ENCODE measurements at places on chromosomes 5 and 9. TPM values are rescaled to one million over a fixed set of nuclear protein-coding genes. Genes with fewer than 3 reads are reported as not detected.
A peak's percentile ranks its signal among the peaks of the same experiment; 100 is the strongest.

DNA sequence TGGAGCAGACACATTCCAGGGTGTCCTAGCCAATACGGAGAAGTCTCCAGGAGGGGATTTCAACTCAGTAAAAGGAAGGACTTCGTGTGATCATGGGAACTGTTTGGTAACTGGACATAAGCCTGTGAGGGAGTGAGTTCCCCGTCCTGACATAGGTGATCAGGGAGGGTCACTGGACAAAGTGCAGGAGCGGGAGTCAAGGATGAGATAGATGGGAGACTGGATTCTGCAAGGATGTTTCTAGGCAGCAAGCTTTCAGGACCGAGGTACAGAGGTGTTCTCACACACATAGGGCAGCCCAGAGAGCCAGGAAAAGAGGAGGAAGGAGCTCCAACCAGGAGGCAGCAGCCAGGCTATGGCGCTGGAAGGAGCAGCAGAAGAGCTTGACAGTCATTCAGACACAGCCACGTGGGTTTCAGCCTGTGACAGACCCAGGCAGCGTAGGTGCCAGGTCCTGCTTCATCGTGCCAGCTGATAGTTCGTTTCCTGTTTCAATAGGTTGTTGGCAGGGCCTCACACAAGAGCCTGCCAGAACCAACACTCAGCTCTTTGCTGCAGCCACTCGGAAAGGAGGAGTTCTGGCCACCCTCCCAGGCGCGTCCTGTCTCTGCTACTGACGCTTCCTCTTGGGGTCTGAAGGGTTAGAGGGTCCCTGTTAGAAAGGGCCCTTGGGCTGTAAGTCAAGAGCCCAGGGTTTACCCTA lies 84.1 kb downstream of the AMBP start:
- DNase-seq = peak; percentile 86

- no peak for DNase-seq
Measured at GRCh38 chr5:173496883-173497255, 119.6 kb downstream of the BOD1 start.

DNA sequence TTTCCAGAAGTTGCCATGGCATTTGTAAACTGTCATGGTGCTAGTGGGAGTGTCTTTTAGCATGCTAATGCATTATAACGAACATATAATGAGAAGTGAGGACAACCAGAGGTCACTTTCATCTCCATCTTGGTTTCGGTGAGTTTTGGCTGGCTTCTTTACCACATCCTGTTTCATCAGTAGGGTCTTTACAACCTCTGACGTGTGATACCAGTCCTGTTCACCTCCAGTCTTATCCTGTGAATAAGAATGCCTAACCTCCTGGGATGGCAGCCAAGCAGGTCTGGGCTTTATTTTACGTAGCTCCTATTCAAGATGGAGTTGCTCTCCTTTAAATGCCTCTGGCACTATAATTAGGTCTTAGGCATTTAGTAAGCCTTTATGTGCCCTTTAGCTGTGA lies 20.4 kb upstream of the RFK start:
- no peak for DNase-seq

DNA sequence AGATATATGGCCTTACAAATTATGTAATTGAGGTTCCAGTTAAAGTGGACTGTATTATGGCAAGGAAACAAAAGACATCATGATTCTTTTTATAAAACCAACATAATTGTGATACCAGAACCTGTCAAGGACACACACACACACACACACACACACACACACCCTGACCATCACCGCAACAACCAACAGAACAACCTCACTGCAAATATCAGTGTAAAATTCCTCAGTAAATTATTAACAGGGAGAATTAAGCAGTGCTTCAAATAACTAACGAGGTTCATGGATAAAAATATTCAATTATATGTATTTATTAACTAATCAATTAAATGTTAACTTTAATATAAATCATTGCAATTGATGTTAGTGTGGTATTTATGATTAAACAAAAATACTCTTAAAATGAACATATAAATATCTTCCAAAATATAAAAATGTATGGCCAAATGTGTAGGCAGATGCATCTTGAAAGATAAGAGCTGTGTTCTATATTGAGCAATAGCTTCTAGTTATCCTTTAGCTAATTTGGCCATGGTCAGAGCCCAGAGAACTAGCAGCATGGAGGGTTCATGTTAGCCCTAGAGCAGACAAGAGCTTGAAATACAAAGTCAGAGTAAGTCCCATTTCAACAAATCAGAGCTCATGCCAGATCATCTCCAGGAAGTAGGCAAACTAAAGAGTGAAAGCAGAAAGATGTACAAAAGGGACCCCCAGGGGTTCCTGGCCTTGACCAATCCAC lies 280.5 kb upstream of the ADAMTS16 start:
- DNase-seq = no peak

GRCh38 chr5:153099328-153099727 lies 391.1 kb upstream of the GRIA1 start:
- DNase-seq = no peak

GRCh38 chr5:133565993-133566392 lies 46.3 kb downstream of the FSTL4 start:
- no peak for DNase-seq

DNA sequence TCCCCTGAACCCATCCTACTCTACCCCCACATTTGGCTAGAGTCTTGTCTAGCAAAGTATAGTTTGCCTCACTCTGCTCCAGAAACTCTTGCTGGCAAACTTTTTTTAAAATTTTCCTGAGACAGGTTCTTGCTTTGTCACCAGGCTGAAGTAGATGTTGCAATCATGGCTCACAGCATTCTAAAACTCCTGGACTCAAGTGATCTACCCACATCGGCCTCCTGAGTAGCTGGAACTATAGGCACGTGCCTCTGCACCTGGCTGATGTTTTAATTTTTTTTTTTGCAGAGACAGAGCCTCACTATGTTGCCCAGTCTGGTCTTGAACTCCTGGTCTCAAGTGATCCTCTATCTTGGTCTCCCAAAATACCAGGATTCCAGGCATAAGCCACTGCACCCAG lies 175.8 kb upstream of the FBXL17 start:
- no peak for DNase-seq

DNA sequence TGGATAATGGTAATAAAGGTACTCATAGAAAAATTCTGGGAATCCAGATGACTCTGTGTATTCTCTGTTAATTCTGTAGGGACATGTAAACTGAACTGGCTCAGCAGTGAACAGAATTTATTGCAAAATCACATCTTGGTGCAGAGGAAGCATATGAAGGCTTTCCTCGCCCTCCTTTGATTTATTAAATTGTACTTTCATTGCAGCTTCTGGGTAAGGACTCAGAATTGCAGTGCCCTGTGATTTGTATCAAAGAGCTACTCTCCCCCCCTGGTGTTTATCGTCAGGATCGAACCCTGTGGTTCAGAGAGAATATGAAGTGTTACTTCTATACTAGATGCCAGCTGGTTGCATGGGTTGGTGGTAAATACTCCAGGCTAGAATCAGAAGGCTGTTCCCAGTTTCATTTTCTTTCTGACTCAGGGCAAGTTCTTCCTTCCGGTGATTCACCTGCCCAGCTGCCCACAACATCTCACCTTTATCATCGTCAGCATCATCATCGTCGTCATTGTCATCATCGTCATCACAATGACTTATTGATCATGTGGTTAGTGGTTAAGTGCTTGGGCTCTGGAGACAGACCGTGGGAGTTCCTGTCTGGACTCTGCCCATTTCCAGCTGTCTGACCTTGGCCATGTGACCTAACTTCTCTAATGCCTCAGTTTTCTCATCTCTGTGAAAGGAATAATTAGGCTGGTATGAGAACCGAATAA lies 238.8 kb downstream of the ARHGAP26 start:
- DNase-seq = peak; percentile 49

DNA sequence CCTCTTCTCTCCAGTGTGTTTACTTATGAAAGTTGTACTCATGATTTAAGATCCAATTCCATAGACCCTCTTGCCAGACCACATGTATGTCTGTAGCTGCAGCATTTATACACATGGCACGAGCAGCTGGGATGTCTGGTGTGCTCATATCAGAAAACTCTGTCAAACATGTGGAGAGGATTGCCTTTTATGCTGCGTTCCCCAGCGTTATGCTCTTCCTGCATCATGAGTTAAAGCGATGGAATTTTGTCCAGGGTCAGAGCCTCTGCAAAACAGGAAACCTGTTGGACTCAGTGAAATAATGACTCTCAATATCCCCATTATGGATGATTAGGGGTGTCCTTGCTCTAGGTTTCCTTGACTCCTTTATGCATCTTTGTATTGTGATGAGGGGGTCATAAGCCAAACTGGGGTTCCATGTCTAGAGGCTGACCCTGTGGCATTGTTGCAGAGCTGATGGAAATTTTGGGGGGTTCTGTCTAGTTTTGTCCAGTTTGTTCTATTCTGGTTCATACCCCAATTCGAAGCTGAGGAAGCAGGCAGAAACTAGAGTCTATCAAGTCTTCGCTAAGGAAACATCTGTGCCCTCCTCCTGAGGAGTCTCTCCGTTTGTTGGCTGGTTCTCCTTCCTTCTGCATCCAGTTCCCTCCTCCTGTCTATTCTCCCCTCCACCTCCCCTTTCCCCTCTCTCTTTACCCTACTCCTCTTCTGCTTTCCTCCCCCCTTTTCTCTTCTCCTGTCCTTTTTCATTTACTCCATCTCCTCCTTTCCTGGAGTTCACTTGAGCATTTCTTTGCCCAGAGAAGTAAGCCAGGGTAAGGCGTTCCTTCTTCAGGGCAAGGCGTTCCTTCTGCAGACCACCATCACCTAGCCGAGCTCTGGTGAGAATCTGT lies 252.8 kb downstream of the MAST4 start:
- DNase-seq = no peak

GRCh38 chr9:116662646-116663310 lies 24.3 kb upstream of the TRIM32 start:
- no peak for DNase-seq

DNA sequence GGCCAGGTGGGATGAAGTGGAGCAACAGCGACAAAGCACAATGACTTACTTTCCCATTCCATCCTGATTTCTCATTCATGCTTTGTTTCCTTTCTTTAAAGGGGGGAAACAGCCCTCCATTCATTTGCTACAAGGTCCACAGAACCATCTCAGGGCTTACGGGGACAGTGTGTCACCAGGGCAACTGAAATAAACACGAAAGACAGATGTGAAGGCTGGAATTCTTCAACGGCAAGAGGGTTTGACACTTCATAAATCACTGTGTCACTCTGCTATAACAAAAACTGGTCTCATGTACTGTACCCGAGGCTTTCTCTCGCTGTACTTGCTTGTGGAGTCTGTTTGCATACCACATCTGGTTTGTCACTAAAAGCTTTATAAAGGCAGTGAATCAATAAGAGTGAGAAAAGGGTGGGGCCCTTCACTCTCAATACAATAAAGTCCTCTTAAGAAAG lies 150.8 kb downstream of the EFNA5 start:
- no peak for DNase-seq

GRCh38 chr5:134005417-134006061 lies 764 bp upstream of the VDAC1 start:
- DNase-seq = peak; percentile 63

DNA sequence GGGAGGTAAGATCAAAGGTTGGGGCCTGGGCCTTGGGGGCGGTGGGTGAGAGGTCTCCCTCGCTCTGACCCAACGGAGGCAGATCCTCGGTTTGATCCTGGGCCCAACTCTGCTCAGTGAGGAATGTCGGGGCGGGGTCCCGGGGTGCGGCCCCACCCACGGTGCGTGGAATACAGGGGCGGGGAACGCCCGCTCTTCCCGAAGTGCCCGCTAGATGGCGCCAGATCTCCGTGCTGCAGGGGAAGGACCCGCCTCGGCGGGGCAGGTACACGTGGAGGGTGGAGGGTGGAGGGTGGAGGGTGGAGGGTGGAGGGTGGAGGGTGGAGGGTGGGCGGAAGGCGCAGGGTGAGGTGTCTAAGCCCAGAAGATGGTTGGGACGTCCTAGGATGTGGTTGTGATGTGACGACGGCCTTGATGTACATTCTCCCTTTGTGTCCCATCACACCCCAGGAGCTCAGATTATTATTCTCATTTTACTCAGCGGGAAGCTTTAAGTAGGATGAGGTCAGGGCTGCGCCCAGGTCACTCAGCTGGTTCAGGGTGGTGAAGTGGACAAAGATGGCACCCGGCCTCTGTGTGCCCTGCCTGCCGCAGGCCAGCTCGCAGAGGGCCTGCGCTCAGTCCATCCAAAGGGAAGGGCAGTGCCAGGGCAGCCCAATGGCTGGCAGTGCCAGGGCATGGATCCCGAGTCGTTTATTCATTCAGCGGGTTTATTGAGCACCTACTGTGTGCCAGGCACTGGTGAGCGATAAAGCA lies 9.4 kb upstream of the RPS14 start:
- DNase-seq = peak; percentile 88

DNA sequence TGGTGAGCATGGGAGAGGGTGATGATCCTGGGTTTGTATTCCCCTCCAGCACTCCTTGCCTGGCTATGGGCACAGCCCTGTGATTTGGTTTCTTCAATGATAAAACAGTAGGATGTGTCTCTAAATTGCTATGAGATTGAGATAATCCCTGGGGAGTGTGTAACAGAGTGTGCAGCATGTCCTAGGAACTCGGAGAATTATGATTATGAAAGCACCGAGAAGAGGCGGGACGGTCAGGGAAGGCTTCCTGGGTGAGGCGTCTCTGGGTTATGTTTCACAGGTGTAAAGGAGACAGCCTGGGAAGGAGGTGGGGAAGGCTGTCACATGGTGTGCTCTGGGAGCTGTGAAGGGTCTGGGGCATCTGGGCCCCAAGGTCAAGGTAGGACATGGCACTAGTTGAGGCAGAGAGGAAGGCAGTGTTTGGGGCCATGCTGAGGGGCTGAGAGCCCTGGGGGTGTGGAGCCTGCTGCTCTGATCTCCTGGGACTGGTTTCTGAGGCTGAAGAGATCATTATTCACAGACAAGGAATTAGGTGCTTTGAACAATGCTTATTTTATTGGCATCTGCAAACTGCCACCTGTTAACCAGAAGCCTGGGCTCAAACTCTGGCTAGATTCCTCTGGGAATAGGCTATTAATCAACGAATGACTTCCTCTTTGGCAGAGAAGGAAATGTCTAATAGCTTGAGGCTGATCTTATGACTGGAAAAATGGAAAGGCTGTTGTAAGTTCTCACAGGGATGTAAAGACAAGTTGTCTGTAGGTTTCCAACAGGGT lies 73.8 kb upstream of the IL12B start:
- DNase-seq = no peak

GRCh38 chr5:39772307-39772706 lies 347.5 kb upstream of the DAB2 start:
- no peak for DNase-seq

DNA sequence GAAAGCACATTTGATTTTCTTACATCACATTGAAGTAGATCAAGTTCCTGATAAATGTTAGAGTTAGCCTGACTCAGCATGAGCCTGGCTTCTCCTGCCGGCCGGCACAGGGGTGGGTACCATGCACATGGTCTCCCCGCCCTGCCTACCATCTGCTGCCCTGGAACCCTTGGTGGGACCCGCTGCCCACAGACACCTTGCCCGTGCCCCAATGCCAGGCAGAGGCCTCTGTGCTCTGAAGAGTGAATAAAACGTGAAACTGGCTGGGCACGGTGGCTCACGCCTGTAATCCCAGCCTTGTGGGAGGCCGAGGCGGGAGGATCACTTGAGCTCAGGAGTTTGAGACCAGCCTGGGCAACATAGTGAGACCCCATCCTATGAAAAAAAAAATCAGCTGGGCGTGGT lies 17.3 kb downstream of the EXD3 start:
- DNase-seq = no peak

- no peak for DNase-seq
Measured at GRCh38 chr9:22683700-22684075, 237.1 kb downstream of the DMRTA1 start.

Gene PCDHGA7
- 1.9 TPM for total RNA-seq

Gene ADAMTSL1
- 3.7 TPM for total RNA-seq

Gene SLC1A3
- 52.1 TPM for total RNA-seq

Gene SMARCA2
- total RNA-seq = 147 TPM

Gene WHRN
- 6.2 TPM for total RNA-seq

Gene PCDHGA5
- total RNA-seq = 2.8 TPM

Gene PCDHB16
- total RNA-seq = 2.6 TPM

Gene CETN3
- total RNA-seq = 22.5 TPM

Gene CEL
- 1.4 TPM for total RNA-seq

Gene ECSCR
- 48.8 TPM for total RNA-seq
